ENCODE measurements at places on chromosomes 4 and X. TPM values are rescaled to one million over a fixed set of nuclear protein-coding genes. Genes with fewer than 3 reads are reported as not detected.

GRCh38 chr4:15381806-15382338 lies 46.0 kb upstream of the C1QTNF7 start:
- DNase-seq: no peak

GRCh38 chrX:134599184-134599914 lies 58.9 kb downstream of the PLAC1 start:
- DNase-seq: no peak

DNA sequence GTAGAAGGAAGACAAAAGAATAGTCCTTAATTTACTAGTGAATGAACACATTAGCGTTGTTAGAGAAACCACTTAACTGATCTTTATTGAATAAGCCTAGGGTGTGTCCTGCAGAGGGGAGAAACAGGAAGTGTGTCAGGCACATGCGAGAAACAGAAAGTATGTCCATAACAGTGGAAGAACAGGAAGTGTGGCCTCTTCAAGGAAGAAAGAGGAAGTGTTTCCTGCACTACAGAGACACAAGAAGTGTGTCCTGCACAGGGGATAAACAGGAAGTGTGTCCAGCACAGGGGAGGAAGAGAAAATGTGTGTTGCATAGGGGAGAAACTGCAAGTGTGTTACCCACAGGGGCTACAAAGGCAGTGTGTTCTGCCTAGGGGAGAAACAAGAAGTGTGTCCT lies 539.6 kb upstream of the PRKX start:
- no peak for DNase-seq

DNA sequence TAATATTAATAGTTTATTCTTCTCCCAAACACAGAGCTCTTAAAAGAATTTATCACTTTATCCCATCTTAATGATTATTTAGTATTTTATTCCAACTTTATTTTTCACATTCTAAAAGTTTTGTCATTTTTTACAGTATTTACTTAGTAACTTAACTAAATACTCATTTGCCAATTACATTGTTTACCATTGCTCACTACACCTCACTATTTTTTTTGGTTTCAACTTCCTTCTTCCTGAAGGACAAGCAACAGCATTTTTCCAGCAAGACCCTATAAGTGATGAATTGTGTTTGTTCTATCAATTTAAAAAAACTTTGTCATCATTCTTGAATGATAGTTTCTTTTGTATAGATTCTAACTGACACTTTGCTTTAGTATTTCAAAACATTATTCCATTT lies 19.4 kb upstream of the SRD5A3 start:
- no peak for DNase-seq

GRCh38 chrX:19392703-19393102 lies 49.0 kb downstream of the PDHA1 start:
- no peak for DNase-seq

- no peak for DNase-seq
Observed at GRCh38 chr4:6961496-6962210, 52.0 kb downstream of the TBC1D14 start.

- DNase-seq: no peak
Observed at GRCh38 chr4:41369680-41370079, 113.0 kb downstream of the UCHL1 start.

DNA sequence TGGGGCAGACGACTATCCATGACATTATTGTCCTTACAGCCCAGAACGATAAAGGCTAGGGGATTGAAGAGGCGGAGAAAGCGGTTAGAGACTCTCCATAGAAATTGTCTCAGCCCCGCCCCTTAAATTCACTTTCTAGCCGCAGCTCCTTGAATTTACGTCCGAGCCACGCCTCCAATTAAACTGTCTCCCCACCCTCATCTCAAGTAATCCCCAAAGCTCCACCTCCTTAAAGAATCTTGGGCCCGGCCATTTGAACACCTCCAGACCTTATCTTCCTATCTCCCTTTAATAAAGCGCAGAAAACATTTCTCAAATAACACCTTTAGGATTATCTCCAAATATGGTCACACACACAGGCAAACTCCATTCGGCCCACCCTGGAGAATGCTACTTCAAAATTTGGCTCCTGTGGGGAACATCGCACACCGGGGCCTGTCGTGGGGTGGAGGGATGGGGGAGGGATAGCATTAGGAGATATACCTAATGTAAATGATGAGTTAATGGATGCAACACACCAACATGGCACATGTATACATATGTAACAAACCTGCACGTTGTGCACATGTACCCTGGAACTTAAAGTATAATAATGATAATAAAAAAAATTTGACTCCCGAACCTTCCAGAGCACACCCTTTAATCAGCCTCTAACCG lies 7.2 kb upstream of the MAGIX start:
- DNase-seq: no peak

DNA sequence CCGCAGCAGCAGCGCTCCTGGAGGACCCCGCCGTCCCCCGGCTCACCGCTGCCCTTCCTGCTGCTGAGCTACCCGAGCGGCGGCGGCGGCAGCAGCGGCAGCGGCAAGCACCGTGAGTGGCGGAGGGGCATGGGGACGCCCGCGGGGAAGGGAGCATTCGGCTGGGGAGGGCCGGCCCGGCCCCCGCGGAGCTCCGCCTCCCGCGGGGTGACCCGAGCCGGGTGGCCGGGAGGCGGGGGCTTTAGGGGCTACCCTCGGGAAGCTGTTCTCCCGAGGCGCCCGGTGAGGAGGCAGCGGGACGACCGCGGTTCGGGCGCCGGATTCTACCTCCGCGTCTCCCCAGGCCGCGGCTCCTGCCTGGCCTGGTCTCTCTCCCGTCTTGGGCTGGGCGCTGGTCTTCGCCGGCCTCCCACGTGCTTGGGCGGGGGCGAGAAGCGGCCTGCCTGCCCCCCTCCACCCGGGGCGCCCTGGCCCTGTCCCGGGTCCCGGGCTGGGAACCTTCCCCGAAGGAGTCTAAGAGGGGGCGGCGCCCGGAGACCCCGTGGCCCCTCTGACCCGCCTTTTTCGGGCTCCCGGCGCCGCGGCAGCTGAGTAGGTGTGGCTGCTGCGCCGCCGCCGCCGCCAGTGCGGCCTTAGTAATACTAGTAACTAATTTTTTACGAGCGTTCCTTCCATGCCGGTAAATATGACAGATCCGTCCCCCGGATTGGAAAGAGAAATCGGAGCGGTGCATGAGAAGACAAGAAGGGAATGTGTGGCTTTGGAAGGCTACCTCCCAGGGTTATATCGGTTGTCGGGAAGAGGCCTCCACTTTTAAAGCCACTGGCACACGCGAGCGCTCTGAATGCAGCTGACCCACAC lies 16.4 kb upstream of the RUFY3 start:
- DNase-seq: peak; percentile 85

SMR3B gene
- total RNA-seq: not detected

XAGE1A gene
- not detected for total RNA-seq

HSPA4L gene
- total RNA-seq: 12.6 TPM
